Keratinocyte (primary cell): ENCODE measurements at places on chromosomes 5 and 9. TPM values are rescaled to one million over a fixed set of nuclear protein-coding genes. Genes with fewer than 3 reads are reported as not detected.

DNA sequence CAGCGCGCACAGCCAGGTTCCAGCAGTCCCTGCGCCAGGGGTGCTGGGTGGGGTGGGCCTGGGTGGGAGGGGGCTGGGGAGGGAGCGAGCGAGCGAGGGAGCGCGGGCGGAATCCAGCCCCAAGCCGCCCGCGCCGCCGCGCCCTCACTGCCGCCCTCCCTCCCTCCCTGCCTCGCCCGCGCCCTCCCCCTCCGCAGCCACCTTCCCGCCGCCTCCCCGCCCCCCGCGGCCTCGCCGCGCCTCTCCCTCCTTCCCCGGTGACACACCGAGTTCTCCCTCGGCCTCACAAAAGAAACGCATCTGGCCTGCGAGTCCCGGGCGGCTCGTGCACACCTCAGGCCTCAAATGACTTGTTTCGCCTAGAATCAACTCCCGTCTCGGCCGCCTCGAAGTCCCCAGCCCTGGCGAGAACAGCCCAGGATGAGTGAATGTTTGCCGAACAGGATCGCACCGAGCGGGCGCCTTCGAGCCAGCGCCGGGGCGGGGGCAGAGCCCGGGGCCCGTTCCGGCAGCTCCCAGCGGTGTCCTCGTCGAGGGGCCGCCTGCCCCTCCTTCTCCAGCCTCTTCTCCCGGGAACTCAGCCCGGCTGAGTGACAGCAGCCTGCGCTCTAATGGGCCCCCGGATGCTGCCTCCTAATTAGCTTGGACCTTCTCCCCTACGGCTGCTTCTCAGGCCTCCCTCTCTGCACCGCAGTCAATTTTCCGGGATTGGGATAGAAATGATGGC is 371 bp upstream of the PITX1 start:
- H3K27ac ChIP-seq = no peak overlapping the region
- H3K36me3 ChIP-seq = no peaks in the 10 kb centered on the region
- H3K4me1 ChIP-seq = peaks cover 7% of the 10 kb centered on the region
- peaks cover 92% of the 10 kb centered on the region for H3K27me3 ChIP-seq

DNA sequence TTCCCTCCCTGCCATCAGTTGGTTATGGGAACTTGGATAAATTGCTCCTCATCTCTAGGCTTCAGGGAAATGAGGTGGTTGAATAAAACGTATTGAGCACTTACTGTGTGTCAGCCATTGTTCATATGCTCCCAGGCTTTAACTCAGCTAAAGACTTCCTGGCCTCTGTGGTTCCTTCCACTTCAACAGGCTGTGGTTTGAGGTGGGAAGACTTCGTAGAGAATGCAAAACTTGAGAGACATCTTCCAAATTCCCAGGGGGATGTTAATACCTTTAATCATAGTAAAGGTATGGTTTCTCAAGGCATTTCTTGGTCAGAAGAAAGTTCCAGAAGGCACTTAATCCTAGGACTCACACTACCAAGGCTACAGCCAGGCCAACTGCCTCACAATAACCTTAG is 1.5 kb upstream of the GPX3 start:
- no peak for DNase-seq
- H3K4me1 ChIP-seq = peaks cover 29% of the 10 kb centered on the region
- H3K27ac ChIP-seq = no peak overlapping the region
- no peaks in the 10 kb centered on the region for H3K36me3 ChIP-seq
- no peak overlapping the region for H3K4me3 ChIP-seq

DNA sequence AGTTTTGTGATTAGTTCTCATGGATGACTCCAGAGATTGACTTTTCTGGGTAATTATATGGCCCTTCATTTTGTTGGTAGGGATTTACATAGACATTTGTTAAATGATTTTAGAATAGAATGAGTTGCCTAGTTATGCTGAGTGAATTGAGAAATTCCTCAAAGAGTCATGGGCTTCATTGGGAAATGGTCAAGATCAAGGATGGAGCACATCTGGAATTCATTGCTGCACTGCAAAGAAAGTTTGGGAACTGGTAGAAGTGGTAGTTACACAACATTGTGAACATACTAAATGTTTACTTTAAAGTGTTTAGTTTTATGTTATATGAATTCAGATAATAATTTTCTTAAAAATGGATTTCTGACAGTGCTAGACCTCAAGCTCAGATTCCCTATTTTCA is 46.5 kb downstream of the PIP5K1B start:
- no peaks in the 10 kb centered on the region for H3K36me3 ChIP-seq
- H3K27ac ChIP-seq = no peak overlapping the region
- H3K4me3 ChIP-seq = no peak overlapping the region
- DNase-seq = no peak
- peaks cover 4% of the 10 kb centered on the region for H3K4me1 ChIP-seq

Gene EMB
- polyA plus RNA-seq = 41.6 to 68.8 TPM (median 45.6 TPM) in 3 replicates

DNA sequence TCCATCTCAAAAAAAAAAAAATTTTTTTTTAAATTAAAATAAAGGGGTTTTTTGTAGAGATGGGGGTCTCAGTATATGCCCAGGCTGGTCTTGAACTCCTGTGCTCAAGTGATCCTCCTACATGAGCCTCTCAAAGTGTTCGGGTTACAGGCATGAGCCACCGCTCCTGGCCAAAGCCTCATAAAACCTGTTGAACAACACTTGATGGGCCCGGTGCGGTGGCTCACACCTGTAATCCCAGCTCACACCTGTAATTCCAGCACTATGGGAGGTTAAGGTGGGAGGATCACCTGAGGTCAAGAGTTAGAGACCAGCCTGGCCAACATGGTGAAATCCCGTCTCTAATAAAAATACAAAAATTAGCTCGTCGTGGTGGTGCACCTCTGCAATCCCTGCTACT is 7.7 kb upstream of the NPM1 start:
- no peaks in the 10 kb centered on the region for H3K27me3 ChIP-seq
- no peaks in the 10 kb centered on the region for H3K36me3 ChIP-seq
- H3K4me3 ChIP-seq = no peak overlapping the region

DNA sequence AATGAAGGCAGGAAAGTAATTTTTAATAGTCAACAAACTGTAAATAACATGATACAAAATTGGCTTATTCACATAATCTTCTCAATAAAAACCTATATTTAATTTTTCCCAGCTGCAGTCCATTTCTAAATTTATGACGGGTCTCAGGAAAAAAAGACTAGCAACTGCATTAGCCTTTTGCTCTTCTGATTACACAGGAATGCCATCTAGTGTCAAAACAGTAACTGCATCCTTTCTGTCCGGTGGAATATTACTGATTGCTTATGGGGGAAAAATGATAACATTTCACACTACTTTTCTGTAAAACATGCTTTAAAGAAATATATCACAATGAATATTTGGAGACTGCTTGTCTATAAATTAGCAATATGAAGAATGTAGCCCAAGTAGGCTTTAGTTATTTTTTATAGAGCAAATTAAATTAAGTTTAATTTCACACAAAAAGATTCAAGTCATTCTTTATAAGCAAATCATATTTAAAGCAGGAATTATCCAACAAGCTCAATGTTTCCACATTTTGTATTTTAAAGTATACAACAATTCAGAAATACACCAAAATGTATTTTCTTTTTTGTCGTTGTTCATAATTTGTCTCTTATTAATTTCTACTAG is 534.7 kb downstream of the CDH10 start:
- H3K4me3 ChIP-seq = no peak overlapping the region
- H3K27me3 ChIP-seq = no peaks in the 10 kb centered on the region
- H3K36me3 ChIP-seq = no peaks in the 10 kb centered on the region
